Putamen (tissue), 1 donor: ENCODE measurements at places on chromosomes 4 and X.

GRCh38 chrX:48761674-48762471 lies at the start of gene GLOD5:
Gene GLOD5, plus strand, starts transcription at chrX:48761747. Its CDS starts 44 bp downstream, at chrX:48761791.
- DNase-seq, result no peak

DNA sequence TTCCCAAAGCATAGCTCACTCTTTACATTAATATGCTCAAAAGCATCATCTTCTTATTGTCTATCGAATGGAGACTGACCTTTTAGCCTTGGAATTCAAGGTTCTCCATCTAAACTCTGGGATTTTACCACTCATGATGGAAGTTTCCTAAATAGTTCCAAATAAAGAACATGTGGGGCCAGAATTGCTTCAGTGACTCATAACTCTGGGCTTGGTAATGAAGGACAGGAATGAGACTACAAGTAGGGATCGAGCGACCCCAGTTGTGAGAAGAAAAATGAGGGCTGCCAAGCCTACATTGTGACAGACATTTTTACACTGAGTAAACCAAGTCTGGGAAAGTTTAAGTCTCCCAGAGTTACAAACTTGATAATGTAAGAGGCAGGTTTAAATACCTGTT lies 269.9 kb downstream of the CBLL2 start:
- no peak for DNase-seq

DNA sequence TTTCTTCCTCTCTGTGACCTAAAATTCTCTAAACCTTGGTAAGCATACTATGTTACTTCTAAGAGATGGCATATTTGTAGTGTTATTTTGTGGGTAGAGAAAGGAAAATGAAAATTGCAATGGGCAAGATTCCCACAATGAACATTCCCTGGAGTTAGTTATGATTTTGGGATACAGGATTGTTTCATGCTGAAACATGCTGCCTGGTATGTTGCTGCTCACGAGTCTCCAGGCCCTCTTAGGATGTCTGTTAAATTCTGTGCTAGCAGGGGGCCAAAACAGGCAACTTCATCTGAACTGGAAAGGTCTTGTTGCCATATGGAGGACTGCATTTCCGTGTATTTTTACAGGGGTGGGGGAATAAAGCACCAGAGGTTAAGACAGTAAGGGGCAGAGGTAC lies 18.9 kb upstream of the MSMO1 start:
- no peak for DNase-seq

DNA sequence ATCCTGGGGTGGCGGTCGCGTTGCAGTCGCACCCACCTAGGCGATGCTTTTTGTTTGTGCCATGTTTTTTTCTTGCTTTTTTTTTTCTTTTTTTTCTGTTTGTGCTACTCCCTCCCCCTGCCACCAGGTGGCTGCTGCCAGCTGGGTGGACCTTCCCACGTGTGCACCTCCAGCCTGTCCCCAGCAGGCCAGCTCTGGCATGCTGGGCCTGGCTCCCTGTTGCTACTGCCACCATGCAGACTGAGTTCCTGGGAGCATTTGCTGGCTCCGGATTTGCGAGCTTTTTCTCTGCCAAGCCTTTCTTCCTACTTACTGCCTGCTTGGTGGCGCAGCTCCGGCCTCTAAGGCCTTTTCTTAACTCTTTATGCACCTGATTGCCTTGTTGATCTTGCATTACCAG lies 161.2 kb upstream of the WDFY3 start:
- DNase-seq, result peak; percentile 12

- DNase-seq, result no peak
Observed at GRCh38 chr4:184563621-184564020, 85.6 kb downstream of the CASP3 start.

GRCh38 chr4:157076578-157076947 lies 613 bp downstream of the GLRB start:
- DNase-seq, result peak; percentile 9

DNA sequence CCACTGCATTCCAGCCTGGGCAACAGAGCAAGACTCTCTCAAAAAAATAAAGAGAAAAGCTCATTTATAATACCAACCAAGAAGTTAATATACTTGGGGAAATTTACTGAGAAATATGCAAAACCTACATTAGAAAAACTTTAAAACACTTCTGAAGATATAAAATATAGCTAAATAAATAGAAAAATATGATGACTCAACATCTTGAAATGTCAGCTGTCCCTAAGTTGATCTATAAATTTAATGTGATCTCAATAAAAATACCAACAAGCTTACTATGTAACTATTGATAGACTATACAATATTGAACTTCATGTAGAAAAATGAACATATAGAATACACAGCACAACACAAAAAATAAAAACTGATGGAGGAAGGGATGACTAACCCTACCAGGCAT lies 87.5 kb upstream of the INTU start:
- no peak for DNase-seq

- no peak for DNase-seq
Observed at GRCh38 chr4:41745292-41746024, 3.1 kb downstream of the PHOX2B start.

- peak; percentile 70 for DNase-seq
Observed at GRCh38 chr4:78059524-78059889, 2.4 kb downstream of the FRAS1 start.

DNA sequence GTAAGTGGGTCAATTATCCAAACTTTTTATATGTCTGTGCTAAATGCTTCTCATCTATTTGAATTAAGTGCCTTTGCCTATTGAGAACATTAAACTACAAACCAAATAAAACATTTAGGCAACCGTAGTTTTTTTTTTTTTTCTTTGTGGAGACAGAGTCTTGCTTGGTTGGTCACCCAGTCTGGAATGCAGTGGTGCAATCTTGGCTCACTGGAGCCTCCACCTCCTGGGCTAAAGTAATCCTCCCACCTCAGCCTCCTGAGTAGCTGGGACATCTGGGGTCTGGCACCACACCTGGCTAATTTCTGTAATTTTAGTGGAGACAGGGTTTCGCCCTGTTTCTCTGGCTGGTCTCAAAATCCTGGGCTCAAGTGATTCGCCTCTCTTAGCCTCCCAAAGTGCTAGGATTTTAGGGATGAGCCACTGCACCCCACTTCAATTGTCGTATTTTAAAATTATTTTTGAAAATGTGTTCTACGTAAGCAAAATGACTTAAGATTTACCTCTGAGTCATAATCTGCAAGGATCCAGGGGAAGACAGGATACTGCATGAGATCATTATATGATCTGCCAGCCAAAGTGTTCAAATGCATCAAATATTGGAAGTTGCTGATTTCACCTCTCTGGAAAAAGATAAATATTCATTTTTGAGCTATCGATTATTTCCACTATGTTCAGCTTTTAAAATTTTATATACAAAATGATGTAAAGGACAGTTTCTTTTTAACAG lies 125.6 kb downstream of the CDS1 start:
- no peak for DNase-seq

- no peak for DNase-seq
Observed at GRCh38 chr4:107094332-107094731, 58.2 kb upstream of the DKK2 start.

DNA sequence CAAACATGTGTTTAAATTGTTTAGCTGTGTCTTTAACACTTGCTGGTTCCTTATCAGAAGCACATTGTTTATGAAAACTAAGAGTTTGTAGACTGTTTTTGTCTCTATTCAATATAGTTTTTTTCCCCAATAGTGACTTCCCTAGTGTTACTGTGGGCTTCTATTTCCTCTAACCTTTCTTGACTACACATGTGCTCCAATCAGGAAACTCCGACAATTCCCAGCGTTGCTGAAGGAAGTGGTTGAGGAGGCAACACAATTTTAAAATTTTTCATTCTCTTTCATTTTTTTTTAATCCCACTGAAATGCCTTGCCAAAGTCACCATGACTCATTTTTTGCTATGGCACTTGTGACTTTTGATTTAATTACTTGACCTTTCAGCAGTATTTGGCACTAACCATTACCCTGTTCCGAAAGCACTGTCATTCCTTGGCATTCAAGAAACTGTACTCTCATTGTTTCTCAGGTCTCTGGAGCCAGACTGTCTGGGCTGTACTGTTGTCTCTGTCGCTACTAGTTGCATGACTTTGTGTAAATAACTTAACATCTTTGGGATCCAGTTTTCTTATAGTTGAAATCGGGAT lies 67.6 kb upstream of the FREM3 start:
- no peak for DNase-seq

- no peak for DNase-seq
Observed at GRCh38 chr4:83331956-83332355, 2.7 kb downstream of the HPSE start.

GRCh38 chr4:6491235-6491634 lies 18.8 kb upstream of the PPP2R2C start:
- no peak for DNase-seq

DNA sequence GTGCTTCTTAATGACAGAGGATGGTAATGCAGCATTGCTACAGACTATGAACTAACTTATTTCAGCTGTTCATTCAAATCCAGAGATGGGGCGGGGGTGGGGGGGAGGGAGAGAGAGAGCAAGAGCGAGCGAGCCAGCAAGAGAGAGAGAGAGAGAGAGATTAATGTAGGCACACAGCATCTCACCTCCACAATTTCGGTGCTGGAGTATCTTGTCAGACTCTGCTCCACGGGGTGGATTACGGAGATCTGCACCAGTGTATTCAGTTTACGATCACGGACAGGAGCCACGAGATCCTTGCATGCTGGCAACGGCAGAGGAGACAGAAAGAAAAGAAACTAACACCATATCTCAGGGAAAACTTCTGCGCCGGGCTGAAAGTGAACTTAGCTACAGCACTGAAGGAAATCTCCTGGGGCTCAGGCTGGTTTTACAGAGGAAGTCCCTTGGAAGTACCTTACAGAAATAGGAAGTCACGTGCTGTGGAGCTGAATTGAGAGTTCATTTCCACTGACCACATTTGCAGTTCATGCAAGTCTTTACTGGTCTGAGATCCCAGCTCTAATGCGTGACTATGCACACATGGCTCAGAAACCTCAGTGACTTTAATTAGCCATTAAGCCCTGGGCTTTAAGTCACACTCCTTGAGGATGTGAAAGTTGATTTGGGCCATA lies 440.9 kb downstream of the INPP4B start:
- peak; percentile 34 for DNase-seq

- no peak for DNase-seq
Observed at GRCh38 chr4:184441461-184442313, 32.7 kb downstream of the IRF2 start.

GRCh38 chr4:18404642-18405041 lies 383.1 kb upstream of the LCORL start:
- no peak for DNase-seq

DNA sequence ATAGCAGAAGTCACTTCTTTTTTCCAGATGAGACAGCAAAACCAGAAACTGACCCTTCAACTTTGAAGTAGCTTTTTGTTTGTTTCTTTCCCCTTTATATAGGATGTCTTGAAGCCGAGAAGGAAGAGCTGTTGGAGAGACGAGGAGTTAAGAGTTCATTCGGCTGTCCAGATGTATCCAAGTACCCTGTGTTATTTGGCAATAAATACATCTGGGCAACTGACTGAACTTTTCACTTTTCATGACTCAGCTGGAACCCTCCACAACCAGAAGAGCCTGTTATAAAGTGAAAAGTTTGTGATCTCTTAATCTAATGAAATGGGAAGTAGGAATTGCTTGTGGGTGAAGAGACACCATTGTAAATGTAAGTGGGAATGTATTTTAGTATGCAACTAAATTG lies 131.2 kb downstream of the HTR2C start:
- DNase-seq, result no peak

- no peak for DNase-seq
Observed at GRCh38 chrX:39820938-39821708, 276.6 kb downstream of the BCOR start.

DNA sequence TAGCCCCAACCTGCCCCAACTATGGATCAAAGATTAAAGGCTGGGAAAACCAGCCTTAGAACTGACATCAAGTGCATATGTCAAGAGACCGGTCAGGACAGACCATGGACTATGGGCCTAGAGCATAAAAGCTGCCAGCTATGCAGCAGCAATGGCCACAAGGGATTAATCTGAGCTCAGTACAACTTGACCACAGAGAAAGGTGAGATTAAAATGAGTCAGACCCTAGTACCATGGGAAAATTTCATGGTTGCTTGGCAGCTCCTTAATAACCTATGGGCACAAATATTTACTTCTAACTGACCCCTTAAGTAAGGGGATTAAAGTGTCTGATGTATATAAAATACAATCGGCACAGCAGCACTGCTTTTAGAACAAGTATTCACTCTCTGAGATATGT lies 54.4 kb downstream of the CBR4 start:
- DNase-seq, result no peak

- DNase-seq, result no peak
Observed at GRCh38 chrX:122220644-122221373, 963.3 kb upstream of the GRIA3 start.

DNA sequence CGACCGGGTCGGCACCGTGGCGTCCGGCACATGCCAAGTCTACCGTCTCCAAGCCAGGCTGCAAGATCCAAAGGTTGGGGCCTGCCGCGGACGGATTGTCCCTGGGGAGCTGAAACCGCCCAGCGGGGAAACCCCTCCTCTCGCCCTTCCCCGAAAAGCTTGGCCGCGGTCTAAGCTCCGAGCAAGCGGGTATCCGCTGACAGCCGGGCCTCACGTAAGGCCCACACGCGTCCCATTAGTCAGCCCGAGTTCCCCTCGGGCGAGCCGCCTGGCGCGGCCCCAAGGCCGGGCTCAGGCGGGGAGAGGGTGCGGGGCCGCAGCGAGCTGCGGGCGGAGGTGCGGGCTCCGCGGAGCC lies 6.8 kb upstream of the BCOR start:
- DNase-seq, result no peak

DNA sequence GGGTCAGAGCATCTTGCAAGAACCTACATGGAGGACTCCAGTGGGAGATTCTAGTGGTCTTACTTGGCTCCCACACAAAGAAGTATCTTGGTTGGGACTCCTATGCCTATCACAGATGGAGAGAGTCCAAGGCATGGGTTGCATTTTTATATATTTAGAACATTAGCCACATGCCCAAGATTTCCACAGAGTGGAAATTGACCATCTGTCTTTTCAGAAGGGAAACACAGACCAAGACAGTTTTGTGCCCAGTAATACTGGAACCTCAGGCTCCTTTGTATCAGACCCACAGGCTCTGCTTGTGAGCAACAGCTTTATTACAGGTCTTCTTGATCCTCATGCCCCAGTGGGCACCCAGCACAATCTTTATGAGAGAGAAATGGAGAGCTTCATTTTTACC lies 43.6 kb downstream of the PAGE2 start:
- no peak for DNase-seq

DNA sequence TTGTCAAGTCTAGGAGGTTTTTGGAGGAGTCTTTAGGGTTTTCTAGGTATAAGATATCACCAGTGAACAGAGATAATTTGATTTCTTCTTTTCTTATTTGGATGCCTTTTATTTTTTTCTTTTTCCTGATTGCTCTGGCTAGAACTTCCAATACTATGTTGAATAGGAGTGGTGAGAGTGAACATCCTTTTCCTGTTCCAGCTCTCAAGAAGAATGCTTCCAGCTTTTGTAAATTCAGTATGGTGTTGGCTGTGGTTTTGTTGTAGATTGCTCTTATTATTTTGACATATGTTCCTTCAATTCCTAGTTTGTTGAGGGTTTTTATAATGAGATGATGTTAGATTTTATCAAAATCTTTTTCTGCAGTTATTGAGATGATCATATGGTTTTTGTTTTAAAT lies 165.6 kb upstream of the WDFY3 start:
- no peak for DNase-seq

DNA sequence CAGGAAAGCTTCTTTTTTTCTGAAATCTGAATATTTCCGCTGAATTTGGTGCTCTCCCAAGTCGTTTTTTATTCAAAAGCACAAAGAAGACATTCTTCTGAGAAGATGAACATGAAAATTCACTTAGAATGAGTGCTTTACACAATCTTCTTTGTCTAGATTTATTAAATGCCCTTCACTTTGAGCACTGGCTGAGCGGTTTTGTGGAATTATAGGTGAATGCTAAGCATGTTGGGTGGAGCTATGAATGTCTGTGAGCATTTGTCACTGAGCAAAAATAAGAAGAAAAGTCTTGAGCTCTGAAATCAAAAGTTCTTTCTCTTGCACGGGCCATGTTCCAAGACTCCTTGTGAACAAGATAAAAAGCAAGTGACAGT lies 13.1 kb downstream of the GASK1B start:
- no peak for DNase-seq
